ENCODE measurements at places on chromosomes 3 and 15.

DNA sequence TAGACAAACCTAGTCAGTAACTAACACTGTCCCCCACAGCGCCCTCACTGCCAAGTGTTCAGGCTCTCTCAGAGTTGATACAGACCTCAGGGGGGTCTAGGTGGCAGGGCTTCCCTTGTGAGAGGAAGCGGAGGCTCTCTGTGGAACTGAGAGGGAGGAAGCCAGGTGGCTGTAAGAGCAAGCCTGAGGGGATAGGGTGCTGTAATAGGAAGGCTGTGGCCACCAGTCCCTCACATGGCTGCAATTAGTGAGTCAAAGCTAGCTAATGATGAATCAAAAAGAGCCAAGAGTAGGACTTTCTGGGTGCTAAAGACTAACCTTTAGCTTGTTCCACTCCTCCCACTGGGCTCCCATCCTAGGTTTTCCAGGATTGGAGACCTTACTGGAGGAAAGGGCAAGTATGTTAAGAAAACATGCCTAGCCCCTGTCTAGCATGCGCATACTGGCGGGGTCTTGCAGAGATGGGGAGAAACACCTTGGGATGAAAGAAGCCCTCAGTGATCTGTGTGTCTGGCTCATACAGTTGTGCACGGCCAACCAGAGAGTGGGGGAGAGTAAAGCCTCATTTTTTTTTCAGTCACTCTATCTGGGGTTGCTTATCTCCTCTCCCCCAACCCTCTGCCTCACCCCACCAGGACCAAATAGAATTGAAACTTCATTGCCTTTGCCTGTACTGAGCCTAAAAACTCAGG is 13.3 kb upstream of the SOX2 start:
- no peak for DNase-seq

DNA sequence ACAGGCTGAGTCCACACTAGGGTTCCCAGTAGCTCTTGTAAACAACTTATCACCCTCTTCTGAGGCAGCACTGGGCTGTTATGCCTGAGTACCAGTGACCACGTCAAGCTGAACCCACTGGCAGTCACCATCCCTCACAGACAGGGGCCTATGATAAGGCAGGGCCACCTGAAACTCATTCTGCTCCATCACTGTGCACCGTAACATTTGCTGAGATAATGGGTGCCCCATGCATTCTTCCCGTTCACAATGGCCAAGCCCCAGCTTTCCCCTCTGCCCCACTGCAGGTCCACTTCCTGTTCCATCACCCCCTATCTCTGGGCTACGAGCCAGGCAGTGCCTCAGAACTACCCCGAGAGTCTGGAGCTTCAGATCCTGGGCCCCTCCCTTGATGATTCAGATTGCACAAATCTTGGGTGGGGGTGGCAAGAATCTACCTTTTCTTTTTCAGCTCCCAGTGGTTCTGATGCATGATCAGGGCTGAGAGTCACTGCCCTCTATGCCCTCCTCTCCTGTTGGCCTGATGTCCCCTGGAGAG is 158.0 kb downstream of the RAB11A start:
- DNase-seq, result no peak

GRCh38 chr15:44084770-44085169 is 110.3 kb downstream of the FRMD5 start:
- DNase-seq, result no peak

- DNase-seq, result no peak
These were observed at the start of gene FRMD4B for GRCh38 chr3:69385723-69386555. Gene FRMD4B, minus strand, starts transcription at chr3:69386088. Its CDS starts 99 bp downstream, at chr3:69385989.

DNA sequence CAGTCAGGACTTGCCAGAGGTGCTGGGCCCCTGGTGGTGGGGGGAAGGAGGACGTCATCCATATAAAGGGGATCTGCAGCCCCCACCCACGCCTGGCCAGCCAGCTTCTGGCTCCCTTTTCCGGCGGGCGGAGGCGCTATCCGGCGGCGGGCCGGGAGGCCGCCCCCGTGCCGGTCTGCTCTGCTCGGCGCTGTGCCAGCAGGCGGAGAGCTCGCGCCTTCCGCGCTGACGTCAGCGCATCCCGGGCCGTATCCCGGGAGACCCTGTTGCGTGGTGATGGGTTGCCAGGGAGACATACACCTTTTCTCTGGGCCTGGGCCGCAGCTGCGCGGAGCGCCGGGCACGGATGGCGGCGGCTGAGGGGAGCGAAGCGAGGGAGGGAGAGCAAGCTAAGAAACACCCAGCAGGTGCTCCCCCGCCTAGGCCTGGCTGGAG is 1.1 kb downstream of the FAM131A start:
- DNase-seq, result no peak

DNA sequence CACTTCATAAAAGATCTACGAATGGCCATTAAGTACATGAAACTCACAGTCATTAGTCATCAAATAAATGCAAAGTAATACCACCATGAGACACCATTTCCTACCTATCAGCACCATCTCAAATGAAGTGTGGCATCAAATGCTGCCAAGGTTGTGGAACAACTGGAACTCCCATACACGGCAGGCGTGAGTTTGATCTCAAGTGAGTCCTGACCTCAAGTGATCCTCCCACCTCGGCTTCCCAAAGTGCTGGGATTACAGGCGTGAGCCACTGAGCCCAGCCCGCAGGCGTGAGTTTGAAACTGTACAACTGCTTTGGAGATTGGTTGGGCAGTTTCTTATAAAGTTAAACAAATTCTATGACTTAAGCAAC is 28.8 kb upstream of the HDAC11 start:
- no peak for DNase-seq

GRCh38 chr3:141275032-141275422 is 43.4 kb downstream of the PXYLP1 start:
- no peak for DNase-seq

GRCh38 chr3:124056846-124057245 is 64.9 kb upstream of the ROPN1 start:
- DNase-seq, result no peak

DNA sequence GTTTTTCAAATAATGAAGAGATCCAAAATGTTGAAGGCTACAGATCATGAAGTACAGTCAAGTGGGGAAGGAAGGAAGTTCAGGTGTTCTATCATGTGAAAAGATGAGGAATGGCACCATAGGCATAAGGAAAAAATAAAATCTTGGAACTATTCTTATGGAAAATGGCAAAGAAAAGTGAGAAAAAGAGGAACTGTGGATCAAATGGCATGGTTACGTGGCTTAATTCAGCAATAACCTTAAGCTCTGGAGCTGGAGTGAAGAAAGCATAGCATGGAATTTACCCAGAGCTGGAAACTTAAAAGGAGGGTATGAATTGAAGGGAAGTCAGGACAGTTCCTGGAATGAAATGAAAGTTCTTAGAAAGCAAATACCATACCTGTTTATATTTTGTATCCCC is 14.4 kb downstream of the ETFA start:
- DNase-seq, result no peak

- DNase-seq, result no peak
These were observed 217.9 kb downstream of the SNRPN start for GRCh38 chr15:25172691-25173090.

GRCh38 chr15:25175789-25176615 is 221.2 kb downstream of the SNRPN start:
- no peak for DNase-seq

Data from COLO829 (cell line).